Cortex of kidney (tissue), 1 donor: ENCODE measurements at places on chromosomes 2 and 18.

- DNase-seq, result no peak
Measured at GRCh38 chr2:151549191-151549590, 139.5 kb downstream of the RIF1 start.

DNA sequence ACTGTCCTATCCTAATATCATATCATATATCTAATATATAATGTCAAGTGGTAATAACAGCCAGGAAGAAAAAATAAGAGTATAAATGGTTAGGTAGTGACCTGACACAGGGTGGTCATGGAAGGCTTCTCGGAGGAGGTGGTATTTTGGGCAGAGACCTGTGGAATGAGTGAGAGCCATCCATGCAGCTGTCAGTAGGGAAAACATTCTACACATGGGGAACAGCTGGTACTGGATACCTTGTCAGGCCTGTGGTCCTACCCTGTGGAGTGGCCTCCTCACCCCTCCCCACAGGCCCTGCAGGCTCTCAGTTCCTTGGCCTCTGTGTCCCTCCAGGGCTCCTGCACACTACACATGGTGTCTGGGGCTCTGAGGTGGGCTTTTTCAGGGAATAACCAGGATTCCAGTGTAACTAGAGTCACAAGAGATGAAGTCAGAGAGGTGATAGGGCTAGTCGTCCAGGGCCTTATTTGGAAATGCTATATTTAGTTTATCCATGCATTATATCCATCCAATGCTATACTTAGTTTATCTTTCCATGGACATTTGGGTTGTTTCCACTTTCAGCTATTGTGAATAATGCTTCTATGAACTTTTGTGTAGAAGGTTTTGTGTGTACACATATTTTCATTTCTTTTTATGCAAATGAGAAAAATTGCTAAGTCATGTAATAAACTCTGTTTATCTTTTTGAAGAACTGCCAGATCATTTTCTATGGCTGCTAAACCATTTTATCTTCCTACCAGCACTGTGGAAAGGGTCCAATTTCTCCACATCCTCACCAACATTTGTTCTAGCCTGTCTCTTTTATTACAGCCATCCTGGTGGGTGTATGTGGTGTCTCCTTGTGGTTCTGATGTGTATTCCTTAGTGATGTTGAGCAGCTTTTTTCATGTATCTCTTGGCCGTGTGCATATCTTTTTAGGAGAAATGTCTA lies 75.6 kb downstream of the TPGS2 start:
- no peak for DNase-seq

- DNase-seq, result no peak
Measured at GRCh38 chr2:46723346-46723745, 192.3 kb downstream of the MCFD2 start.

- DNase-seq, result no peak
Measured at GRCh38 chr2:127149384-127149783, 42.4 kb upstream of the BIN1 start.
